ENCODE measurements at places on chromosomes 13 and 19.

- DNase-seq: no peak
These were observed 416.1 kb downstream of the ZNF536 start for GRCh38 chr19:30788105-30788765.

DNA sequence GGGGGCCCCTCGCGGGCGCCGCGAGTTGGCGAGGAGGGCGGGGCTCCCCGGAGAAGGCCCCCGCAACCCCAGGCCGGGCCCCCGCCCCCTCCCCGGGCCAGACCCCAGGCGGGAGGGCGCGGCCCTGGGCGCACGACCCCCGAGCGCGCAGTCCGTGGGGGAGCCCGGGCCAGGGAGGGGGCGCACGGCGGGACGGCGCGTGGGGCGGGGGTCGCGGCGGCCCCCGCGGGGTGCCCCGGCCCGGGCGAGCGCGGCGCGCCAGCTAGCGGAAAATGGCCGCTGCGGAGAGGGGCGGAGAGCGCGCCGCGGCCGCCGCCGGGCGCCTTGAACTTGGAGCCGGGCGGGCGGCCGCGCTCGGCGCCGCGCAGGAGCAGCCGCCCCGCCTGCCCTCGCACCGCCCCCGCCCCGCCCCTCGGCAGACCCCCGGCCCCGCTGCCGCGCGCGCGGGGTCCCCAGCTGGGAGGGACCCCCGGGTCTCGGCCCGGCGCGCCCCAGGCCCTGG, 6.4 kb upstream of the NFIC start:
- no peak for DNase-seq

DNA sequence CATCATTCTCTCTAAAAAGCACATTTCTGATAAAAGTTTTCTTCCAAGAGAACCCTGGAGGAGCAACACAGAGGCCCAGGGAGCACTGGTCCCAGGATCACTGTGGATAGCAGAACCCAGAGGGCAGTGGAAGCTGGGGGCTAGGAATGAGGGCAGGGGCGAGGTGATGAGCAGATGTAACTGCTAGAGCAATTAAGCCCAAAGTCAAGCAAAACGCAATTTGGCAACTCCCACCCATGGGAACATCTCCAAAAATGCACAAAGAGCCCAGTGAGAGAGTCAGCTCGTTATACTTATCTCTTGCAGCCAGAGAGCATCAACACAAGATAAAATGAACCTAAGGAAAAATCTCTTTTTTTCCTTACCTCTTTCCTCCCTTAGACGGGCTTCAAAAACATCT, 284.2 kb downstream of the TBC1D4 start:
- DNase-seq: no peak

DNA sequence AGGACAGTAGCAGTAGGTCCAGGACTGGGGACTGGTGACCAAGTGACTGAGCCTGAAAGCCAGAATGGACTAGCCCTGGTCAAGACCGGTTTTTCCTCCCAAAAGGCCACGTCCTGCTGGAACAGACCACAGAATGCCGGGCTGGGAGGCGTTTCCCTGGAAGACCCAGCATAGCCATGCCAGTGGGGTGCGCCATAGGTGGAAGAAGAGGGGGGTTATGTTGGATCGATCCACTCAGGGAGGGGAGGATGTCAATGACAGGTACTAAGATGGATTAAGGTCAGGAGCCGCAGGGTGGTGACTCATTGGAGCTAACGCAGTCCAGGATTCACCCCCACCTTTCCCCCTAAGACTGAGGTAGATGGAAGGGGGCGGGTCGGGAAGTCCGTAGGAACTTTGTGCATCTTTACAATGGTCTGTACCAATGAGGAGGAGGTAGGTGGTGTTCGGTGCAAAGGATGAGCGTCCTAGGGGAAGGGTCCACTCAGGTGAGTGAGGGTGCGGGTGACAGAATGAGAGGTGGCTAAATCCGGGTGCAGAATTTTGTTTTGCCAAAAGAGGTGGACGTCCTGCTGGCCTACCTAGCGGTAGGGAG, 21.0 kb downstream of the VASP start:
- peak; percentile 5 for DNase-seq

- no peak for DNase-seq
These were observed 10.7 kb downstream of the APLP1 start for GRCh38 chr19:35879068-35879467.

DNA sequence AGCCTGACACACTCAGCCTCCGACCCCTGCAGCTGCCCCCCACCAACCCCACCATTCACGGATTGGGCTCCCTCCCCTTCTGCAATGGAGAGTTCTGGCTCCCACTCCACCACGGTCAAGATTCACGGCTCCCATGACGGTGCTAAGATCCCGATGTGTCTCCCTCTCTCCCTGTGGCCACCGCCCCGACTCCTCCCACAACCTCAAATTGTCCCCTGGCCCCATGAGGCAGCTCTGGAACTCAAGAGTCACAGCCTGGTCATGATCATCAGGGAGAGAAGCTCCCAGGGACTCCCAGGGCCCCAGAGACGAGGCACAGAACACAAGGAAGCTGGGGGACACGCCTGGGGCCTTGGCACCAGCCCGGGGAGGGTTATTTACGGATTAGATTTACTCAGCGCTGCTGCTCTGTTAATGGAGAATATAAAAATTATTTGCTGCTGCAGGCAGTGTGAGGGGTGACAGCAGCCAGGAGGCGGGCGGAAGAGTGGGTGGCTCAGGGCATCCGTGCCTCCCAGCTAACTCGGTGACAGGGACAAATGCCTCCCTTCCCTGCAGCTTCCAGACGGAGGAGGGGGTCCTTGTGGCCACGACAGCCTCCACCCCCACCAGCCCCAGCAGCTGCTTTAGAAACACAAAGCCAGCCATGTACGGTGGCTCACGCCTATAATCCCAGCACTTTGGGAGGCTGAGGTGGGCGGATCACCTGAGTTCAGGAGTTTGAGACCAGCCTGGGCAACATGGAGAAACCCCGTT, 184.2 kb downstream of the PTPRS start:
- no peak for DNase-seq

DNA sequence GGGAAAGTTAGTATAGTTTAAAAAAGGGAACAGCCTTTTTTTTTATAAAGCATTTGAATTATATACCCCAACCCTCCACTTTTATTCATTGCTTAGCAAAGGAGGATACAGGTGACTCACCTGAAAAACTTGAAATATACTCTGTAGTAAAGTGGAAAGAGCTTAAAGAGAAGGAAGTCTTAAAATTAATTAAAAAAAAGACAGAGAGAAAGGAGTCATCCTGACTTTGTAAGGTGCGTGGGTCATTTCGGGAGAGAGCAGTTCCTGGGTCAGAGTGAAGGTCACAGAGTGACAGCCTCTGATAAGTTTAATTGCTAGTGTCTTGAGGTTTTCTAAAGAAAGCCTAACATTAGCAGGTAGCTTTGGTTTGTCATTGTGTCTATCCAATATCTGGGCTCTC, 310.3 kb downstream of the KLF5 start:
- no peak for DNase-seq

DNA sequence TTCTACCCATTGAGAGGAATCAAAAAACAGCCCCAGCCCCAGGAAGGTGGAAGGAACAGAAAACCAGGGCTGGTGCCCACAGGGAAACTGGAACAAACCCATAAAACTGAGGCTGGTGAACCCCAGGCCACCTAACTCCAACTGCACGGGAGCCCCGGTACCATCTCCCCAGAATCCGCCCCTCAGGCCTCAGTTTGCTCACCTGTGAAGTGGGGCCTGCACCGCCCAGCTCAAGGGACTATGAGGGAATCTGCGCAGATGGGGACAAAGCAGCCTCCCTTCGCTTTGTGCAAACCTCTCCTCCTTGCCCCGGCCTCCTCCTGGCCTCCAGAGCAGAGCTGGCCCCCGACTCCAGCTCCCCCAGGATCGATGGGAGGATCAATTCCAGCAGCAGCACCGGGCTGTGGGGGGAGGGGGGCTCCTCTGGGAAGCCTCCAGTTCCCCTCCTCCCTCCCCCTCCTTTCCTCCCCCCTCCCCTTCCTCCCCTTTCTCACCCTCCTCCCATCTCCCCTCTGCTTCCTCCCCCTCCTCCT, 9.1 kb upstream of the ONECUT3 start:
- no peak for DNase-seq

DNA sequence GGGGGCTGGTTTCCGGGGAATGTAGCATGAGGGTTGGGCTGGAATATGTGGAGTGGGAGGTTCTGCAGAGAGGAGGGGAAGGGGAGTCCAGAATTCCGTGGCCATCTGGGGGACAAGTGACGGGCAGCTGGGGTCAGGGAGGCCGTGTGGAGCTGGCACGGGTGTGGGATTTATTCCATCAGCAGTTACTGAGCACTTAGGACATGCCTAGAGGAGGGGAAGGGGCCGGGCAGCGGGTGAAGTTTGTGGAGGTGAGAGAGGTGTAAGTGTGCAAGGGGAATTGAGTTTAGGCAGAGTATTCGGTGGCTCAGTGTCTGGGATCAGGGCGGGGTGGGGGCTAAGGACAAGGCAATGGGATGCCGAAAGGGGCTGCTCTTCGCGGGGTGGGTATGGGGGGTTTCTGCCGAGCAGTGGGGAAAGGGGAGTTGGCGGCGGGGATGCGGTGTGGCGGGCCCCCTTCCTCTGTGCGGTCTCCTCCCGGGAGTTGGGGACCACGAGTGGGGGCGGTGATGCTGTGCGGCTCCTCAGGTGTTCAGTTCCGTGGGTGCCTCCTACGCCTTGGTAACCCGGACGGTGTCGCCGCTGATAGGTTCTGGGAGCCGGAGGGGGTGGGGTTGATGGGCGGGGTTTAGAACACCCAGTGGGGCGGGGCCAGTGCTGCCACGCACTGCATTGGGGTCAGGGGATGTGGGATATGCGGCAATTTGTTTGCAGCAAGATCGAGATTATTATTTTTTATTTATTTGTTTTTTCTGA, 5.4 kb downstream of the CCDC61 start:
- DNase-seq: peak; percentile 11

- peak; percentile 4 for DNase-seq
These were observed 969 bp upstream of the POMP start for GRCh38 chr13:28657784-28658538.

DNA sequence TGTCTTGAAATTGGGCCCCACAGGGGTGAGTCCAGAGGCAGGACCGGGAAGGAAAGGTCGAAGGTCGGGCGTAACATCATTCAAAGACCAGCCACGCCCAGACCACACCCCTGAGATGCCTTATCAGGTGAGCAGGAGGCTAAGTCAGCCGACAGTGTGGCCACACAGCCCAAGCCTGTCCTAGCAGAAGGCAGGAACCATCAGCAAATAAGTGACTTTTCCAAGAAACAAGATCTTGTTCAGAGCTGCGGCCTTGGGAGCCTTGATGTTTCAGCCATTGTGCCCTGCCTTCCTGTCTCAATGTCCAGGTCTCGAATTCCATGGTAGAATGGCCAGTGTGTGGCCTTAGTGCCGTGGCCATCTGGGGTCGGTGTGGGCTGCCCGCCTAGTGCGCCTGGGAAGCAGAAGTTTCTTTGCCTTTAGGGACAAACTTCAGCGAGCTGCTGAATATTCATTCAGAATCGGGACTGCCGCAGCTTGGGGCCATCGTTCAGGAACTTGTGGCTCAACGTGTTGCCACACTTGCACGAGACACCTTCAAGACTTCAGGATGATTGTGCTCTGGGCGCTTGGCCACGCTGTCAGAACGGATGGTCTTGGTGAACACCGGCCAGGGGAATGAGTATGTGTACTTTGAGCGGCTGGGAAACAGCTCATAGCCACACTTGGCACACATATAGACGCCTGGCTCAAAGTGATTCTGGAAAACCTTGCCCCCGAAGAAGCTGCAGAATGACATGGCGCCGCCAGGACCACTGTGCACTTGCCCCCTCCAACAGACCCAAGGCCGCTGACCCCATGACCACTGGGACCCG, 6.1 kb upstream of the IFNL4 start:
- no peak for DNase-seq

GRCh38 chr13:79382545-79383275, 23.3 kb downstream of the RBM26 start:
- no peak for DNase-seq

DNA sequence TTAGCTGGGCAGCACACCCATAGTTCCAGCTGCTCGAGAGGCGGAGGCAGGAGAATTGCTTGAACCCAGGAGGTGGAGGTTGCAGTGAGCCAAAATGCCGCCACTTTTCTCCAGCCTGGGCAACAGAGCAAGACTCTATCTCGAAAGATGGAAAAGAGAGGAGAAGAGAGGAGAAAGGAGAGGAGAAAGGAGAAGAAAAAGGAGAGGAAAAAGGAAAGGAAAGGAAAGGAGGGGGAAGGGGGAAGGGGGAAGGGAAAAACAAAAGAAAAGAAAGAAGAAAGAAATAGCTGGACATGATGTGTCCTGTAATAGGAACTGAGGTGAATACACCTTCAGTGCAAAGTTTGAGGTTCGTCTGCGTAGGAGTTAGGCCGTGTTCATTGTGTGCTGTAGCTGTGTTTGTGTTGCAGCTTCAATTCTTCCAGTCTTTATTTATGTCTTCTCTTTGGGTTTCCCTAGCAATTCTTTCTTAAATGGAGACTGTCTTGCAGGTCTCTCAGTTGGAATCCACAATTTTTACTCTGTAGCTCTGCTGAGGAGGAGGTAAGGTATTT, 13.4 kb downstream of the ZNF607 start:
- no peak for DNase-seq

DNA sequence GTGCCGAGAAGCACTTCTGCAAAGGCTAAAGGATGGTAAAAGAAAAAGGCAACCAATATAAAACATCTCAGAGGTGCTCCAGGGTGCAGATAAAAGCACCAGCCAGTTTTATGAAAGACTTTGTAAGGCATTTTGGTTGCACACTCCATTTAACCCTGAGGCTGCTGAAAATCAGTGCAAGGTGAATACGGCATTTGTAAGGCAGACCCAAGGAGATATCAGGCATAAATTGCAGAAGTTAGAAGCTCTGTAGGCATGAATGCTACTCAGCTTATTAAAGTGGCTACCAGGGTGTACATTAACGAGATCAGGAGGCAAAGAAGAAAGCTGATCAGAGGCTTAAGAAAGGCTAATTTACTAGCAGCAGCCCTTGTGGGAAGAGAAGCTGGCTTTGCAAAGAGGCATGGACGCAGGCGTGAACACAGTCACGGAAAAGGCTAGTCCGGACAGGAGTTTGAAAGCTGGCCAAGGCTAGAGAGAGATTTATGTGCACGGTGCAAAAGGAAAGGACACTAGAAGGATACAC, 99.6 kb downstream of the ZNF429 start:
- no peak for DNase-seq

DNA sequence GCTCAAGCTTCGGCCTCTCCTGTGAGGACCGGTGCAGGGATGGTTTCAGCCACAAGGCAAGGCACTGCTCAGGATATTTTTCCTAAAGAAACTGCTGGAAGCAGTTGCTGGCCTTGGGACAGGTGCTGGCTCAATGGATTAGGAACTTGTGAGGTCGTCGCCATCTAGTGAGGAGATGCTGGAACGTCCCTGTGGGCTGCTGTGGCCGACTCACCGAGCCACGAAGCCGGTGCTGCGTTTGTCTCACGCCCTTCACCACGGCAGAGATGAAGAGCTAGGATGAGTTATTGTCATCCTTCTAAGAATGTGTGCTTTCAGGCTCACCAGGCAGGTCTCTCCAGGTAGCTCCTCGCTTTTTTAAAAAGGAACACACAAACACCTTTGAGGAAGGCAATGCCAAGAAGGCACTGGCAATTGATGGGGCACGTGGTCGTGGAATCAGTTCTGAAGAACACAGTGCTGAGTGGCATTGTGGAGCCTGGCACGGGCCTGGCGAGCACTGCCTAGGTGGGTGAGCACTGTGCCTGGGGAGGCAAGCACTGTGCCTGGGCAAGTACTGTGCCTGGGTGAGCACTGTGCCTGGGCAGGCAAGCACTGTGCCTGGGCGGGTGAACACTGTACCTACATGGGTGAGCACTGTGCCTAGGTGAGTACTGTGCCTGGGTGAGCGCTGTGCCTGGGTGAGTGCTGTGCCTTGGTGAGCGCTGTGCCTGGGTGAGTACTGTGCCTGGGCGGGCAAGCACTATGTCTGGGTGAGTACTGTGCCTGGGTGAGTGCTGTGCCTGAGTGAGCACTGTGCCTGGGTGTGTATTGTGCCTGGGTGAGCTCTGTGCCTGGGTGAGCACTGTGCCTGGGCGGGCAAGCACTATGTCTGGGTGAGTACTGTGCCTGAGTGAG, 140.4 kb downstream of the TEX29 start:
- DNase-seq: peak; percentile 12
